Trophoblast cell (in vitro differentiated cells and primary cell): ENCODE measurements at places on chromosomes 1 and 21.
A peak's percentile ranks its signal among the peaks of the same experiment; 100 is the strongest.

DNA sequence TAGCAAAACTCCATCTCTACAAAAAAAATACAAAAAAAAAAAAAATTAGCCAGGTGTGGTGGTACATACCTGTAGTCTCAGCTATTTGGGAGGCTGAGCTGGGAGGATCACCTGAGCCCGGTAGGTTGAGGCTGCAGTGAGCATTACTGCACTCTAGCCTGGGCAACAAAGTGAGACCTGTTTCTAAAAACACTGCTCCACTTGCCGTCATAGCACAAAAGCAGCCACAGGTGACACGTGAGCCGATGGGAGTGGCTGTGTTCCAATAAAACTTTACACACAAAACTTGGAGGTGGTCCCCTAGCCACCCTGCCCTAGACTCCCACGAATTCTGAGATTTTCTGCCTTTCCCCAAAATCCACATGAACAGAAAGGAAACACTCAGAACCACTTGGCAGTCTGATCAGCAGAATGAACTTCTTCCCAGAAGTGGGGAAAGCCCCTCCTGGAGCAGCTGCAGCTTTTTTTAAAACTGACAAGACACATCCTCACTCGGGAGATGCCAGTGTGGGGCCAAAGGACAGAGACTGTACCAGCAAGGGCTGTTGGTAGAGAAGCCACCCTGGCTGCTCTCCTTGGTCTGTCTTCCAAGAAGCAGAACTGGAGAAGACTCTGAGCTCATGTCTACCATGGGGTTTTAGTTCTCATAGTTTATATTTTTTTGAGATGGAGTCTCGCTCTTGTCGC lies 23.3 kb downstream of the PLEKHM2 start:
- no peak for DNase-seq
- no peaks in the 10 kb centered on the region for H3K27me3 ChIP-seq
- H3K36me3 ChIP-seq, result peaks cover 19% of the 10 kb centered on the region

DNA sequence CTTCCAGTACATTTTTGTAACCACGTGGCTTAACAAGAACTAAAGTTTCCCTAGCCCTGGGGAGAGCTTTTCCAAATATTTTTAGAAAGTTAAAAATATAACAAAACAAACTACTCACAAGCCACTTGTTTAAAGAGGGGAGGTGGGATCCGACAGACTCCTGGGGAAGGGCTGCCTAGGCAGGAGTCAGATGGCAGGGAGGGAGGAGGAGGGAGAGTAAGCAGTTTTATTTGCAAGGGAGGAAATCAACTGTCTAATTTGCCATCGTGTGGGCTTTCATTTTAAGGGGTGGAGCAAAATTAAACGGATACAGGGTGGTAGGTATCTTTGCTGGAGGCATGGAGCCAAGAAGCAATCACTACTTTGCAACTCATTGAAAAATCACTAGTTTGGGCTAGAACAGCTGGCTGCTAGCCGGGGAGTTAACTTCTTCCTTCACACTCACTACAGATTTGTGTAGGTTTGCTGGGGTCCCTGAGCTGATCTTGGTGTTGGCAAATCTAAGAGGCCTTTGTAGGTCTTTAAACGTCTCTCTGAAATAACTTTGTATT lies 8.8 kb downstream of the BARHL2 start:
- H3K36me3 ChIP-seq, result no peaks in the 10 kb centered on the region
- peaks cover 64% of the 10 kb centered on the region for H3K27me3 ChIP-seq

DNA sequence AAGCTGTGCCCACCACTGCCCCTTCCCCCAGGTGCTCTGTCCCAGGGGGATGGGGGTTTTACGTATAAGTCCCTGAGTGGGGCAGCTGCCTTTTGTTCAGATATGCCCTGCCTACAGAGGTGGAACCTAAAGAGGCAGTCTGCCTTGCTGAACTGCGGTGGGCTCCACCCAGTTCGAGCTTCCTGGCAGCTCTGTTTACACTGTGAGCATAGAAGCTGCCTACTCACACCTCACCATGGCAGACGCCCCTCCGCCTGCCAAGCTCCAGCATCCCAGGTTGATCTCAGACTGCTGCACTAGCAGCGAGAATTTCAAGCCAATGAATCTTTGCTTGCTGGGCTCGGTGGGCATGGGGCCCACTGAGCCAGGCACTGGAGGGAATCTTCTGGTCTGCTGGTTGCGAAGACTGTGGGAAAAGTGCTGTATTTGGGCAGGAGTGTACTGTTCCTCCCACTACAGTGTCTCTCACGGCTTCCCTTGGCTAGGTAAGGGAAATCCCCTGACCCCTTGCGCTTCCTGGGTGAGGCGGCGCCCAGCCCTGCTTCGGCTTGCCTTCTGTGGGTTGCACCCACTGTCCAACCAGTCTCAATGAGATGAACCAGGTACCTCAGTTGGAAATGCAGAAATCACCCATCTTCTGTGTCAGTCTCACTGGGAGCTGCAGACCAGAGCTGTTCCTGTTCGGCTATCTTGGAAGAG lies 17.6 kb upstream of the RWDD3 start:
- peak overlapping the region; percentile 15 for H3K4me3 ChIP-seq
- H3K4me1 ChIP-seq, result no peaks in the 10 kb centered on the region
- no peak for DNase-seq
- no peak overlapping the region for H3K27ac ChIP-seq
- H3K27me3 ChIP-seq, result no peaks in the 10 kb centered on the region
- H3K36me3 ChIP-seq, result no peaks in the 10 kb centered on the region

- no peaks in the 10 kb centered on the region for H3K36me3 ChIP-seq
- H3K4me3 ChIP-seq, result no peak overlapping the region
- no peaks in the 10 kb centered on the region for H3K4me1 ChIP-seq
- DNase-seq, result no peak
These were observed 1.9 kb downstream of the OR14A16 start for GRCh38 chr1:247822060-247822459.

DNA sequence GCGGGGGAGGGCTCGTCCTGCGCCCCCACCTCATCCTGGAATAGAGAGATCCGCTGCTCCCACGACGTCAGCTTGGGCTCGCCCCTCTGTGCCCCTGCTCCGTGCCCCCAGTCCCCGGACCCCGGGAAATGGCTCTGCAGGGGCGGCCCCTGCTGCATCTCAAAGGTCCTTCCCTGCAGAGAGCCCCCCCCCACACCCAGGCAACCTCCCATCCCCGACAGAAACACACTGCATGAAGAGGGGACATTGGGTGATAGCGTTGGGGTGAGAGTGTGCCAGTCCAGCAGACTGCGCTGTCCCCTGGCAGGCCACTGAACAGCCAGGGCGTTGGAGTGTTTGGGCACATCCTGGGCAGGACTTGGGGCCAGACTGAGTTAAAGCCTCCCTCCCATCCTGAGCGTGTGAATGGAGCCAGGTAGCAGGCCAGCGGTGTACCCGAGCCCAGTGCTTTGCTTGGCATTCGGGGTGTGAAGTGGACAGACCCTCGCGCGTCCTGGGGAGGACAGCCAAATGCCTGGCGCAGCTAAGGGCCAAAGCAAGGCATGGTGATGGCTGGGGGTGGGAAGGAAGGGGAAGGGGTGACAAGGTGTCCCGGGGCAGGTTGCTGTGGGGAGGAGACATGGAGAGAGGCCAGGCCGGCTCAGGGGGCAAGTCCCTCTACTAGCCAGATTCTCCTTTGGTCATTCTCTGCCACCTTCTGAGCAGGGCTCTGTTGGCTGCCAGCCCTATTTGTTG lies 633 bp upstream of the ETNK2 start:
- no peaks in the 10 kb centered on the region for H3K36me3 ChIP-seq
- H3K27ac ChIP-seq, result no peak overlapping the region
- no peaks in the 10 kb centered on the region for H3K27me3 ChIP-seq
- no peak for DNase-seq
